ENCODE measurements at places on chromosomes 12 and 14. TPM values are rescaled to one million over a fixed set of nuclear protein-coding genes. Genes with fewer than 3 reads are reported as not detected.

DNA sequence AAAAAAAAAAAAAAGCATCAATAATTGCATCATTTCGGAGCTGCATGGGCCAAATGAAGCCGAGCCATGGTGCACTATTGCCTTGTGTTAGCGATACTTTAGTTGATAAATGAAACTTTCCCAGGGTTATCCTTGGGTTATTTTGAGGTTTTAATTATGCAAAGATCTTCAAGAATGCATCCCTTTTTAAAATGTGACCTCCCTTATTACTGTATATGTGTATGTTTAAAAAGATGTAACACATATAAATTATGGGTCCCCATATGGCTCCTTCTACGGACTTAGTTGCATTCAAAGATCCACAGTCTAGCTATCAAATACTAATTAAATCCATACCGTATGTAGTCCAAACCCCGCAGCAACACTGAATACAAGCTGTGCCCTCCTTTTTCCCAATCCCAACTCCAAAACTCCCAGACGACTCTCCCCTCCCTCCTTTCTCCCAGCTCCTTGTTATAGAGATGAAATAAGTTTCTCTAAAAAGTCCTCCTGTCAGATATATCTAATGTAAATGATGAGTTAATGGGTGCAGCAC lies 129.3 kb upstream of the MAP1LC3B2 start:
- no peak for DNase-seq

DNA sequence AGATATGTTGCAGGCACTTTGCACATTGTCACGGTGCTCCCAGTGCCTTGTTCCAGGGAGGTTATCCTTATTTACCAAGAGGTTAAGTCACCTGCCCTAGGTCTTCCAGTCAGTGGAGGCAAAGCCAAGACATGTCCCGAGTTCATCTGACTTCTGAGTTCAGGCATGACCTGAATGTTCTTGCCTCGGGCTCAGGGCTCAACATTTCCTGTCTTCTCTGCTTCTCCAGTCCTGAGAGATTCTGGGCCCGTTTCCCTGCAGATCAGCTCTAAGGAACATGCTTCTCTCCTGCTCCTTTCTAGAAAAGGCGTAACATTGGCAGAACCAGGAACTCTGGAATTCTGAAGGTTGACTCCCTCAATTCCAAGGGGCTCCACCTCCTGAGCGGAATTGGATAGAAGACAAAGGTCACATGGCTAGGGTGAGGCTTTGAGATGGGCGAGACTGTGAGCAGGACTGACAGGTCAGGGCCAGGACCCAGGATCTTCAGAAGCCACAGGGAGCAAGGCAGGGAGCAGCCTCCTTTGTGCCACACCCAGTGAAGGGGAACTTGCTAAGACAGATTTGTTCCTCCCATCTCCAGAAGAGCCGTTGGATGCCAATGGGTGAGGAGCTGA lies 19.9 kb downstream of the BDKRB2 start:
- no peak for DNase-seq

The RNASE3 gene
- polyA plus RNA-seq, result 0.14 TPM

- no peak for DNase-seq
These were observed 10.8 kb downstream of the HIP1R start for GRCh38 chr12:122845865-122846621.

DNA sequence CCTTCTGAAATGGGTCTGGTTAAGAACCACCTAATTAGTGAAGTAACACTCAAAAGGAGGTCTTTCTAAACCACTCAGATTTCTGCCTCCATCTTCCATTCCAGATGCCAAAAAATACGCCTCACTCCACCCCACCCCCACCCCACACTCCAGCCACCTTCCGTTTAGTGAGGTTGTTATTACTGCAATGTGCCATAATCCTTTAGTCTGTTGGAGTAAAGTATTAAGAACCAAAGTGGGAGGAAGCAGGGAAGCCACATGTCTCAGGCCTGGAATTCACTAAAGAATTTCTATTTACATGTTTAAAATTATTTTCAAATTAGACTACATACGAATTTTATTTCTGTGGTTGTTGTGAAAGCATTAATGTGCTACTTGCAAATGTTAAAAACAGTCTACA lies 7.4 kb downstream of the KIF21A start:
- no peak for DNase-seq

DNA sequence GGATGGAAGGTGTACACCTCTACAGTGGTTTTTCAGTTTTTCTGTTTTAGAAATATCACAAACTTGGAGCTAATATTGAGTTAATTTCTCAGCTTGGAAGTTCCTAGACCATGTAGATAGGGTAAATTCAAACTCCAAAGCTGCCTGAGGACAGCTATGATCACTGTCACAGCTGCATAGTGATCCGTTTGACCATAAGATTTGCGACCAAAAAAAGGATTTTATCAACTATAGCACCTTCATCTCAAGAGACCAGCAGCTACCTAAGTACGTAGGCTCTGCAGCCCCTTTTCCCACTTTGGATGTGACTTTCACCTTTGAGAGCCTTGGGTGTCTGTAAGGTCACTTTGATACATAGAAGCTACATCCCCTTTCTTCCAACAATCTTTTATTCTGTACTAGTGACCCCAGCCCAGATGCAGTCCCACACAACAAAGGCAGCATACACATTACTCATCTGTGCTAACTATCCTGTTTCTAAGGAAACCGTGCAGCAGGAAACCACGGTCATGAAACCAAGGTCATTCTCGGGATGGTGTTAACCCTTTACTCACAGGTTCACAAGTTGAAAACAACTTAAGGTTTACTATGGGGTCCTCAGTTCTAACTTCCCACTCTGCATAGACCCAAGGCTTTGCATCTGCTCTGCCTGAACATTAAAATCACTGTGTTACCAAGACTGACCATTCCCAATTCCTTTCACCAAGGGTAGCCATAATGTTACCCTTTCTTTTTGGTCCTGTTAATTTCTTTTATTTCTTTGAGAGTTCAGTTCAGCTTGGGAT lies 75.4 kb downstream of the IFT81 start:
- DNase-seq, result no peak

- DNase-seq, result no peak
These were observed 4.8 kb upstream of the GLT8D2 start for GRCh38 chr12:104054681-104055346.

- DNase-seq, result no peak
These were observed 218.3 kb downstream of the FOXN3 start for GRCh38 chr14:89198544-89199329.

The CCDC196 gene
- not detected for polyA plus RNA-seq
